ENCODE measurements at places on chromosomes 3 and 15. TPM values are rescaled to one million over a fixed set of nuclear protein-coding genes. Genes with fewer than 3 reads are reported as not detected.
A peak's percentile ranks its signal among the peaks of the same experiment; 100 is the strongest.

DNA sequence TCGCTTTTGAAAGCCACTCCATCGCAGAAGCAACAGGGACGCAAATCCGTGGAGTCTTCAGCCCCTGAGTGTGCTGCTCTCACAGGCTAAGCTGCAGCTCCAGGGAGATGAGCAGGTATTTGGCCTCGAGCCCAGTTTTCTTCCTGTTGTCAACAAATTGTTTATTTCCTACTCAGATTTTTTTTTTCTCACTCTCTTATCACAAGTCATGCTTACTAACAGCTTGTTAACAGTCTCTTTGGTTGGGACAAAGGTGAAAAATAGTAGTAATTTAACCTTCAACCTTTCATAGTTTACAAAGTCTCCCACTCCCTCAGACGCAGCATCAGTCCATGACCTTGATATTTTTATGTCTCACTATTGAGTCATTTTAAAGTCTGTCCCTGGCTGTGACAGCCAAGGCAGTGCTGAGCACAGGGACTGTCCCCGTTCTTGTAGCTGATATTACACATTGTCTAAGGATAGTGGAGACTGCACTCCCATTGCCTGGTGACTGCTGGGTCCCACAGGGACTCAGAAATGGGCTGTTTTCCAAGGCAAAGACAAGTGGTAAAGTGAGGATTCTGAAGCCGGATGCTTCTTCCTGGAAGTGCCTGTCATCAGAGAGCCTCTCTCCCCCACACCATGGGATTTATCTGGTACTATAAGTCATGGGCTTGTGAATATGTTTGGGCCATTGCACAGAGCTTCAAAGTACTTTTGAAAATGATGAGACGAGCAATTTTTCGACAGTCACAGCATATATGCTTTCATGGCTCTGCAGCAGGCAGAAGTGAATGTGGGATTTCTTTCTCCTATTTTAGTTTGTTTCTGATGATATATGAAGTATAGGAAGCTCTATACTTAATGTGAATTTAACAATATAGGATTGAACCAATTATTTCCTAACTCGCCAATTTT is 59.8 kb upstream of the UNC13C start:
- no peak overlapping the region for H3K27ac ChIP-seq
- no peak overlapping the region for H3K4me3 ChIP-seq
- H3K4me1 ChIP-seq, result no peaks in the 10 kb centered on the region
- H3K36me3 ChIP-seq, result no peaks in the 10 kb centered on the region

- peaks cover 10% of the 10 kb centered on the region for H3K4me1 ChIP-seq
- no peak overlapping the region for H3K4me3 ChIP-seq
- no peak overlapping the region for H3K27ac ChIP-seq
Observed at GRCh38 chr3:39294446-39295183, 14.8 kb upstream of the CX3CR1 start.

- no peak overlapping the region for H3K4me3 ChIP-seq
- H3K4me1 ChIP-seq, result peaks cover 23% of the 10 kb centered on the region
Observed at GRCh38 chr3:158460926-158461325, 110.1 kb upstream of the MLF1 start.

GRCh38 chr15:35648941-35649340 is 103.0 kb upstream of the DPH6 start:
- no peaks in the 10 kb centered on the region for H3K27me3 ChIP-seq
- no peak overlapping the region for H3K4me3 ChIP-seq
- no peak overlapping the region for H3K27ac ChIP-seq
- no peaks in the 10 kb centered on the region for H3K4me1 ChIP-seq

GRCh38 chr3:127682561-127682960 is 9.8 kb downstream of the ABTB1 start:
- H3K27me3 ChIP-seq, result no peaks in the 10 kb centered on the region
- no peaks in the 10 kb centered on the region for H3K36me3 ChIP-seq
- H3K4me1 ChIP-seq, result no peaks in the 10 kb centered on the region
- no peak overlapping the region for H3K27ac ChIP-seq

DNA sequence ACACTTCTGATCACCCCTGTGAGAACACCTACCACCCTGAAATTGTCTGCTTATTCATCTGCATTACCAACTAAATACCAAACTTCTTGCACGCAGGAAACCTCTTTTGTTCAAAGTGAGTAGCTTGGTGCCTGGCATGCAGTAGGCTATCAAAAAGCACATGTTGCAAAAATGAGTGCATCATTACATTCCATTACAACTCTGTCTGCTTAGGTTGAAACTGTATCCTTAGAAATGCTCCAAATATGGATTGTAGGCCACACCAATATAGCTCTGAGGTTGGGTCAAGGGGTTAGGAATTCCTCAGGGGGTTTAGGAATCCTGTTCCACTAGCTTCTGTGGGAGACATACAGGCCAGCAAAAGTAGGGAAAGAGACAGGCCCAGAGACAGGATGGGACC is 107.2 kb downstream of the THRB start:
- no peak overlapping the region for H3K27ac ChIP-seq
- H3K4me1 ChIP-seq, result no peaks in the 10 kb centered on the region
- no peaks in the 10 kb centered on the region for H3K36me3 ChIP-seq
- no peak overlapping the region for H3K4me3 ChIP-seq

GRCh38 chr3:33391255-33391995 is 48.8 kb downstream of the UBP1 start:
- no peak for DNase-seq
- peaks cover 58% of the 10 kb centered on the region for H3K36me3 ChIP-seq
- peaks cover 13% of the 10 kb centered on the region for H3K4me1 ChIP-seq
- peak overlapping the region; percentile 75 for H3K27ac ChIP-seq
- H3K27me3 ChIP-seq, result no peaks in the 10 kb centered on the region
- H3K4me3 ChIP-seq, result no peak overlapping the region

DNA sequence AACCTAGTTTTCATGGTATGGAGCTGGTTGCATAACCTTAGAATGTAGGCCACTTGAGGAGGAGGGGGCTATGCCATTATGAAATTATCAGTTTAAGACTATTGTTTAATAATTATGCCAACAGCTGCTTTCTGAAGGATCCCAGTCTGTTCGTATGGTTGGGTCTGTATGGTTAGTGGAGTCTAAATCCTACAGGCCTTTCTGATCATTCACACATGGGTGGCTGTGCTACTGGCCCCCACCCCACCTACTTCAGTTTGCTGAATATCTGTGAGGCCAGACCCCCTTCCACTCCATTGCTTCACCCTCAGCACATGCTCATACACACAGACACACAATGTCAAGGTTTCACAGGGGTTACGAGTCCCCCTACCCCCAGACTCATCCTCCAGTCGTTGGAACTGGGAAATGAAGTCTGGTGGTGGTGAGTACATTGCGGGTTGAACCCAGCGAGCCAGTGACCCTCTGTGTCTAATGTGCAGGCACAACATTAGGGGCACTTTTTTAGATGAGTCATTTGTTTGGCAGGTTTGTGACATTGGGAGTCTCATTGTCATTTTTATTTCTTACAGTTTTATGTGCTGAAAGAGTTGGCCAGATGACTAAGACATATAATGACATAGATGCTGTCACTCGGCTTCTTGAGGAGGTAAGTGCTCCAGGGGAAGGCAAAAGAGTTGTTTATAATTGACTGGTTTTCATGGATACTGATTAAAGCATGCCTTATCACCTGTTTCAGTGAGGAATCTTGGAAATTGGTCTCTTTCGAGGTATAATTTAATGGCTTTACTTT is 85.3 kb downstream of the TRAK1 start:
- H3K27me3 ChIP-seq, result no peaks in the 10 kb centered on the region
- H3K4me3 ChIP-seq, result no peak overlapping the region
- no peak for DNase-seq
- H3K27ac ChIP-seq, result peak overlapping the region; percentile 40
- H3K4me1 ChIP-seq, result peaks cover 62% of the 10 kb centered on the region

DNA sequence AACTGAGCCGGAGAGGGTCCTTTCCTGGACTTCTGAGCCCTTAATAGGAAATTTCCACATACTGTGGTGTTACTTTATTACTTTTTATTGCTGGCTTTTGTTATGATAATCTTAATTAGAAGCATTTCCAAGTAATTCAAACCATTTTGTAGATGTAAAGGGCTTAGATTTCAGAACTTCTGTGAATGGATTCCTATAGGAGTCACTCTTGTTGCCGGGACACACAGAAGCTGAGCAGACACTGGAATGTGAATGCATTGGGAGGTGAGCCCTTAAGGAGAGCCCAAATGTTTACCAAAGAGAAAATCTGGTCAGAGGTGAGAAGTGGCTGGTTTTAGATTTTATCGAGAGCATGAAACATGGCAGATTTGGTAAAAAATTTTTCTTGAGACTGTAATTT is 87.4 kb downstream of the FNDC3B start:
- no peaks in the 10 kb centered on the region for H3K27me3 ChIP-seq
- peaks cover 93% of the 10 kb centered on the region for H3K4me1 ChIP-seq
- peak overlapping the region; percentile 76 for H3K27ac ChIP-seq
- H3K36me3 ChIP-seq, result peaks cover 92% of the 10 kb centered on the region
- H3K4me3 ChIP-seq, result peak overlapping the region; percentile 7

GRCh38 chr15:77143616-77144015 is 72.7 kb upstream of the TSPAN3 start:
- no peak for DNase-seq
- no peaks in the 10 kb centered on the region for H3K27me3 ChIP-seq
- H3K4me1 ChIP-seq, result peaks cover 48% of the 10 kb centered on the region
- H3K36me3 ChIP-seq, result peaks cover 11% of the 10 kb centered on the region
- peak overlapping the region; percentile 94 for H3K27ac ChIP-seq

GRCh38 chr3:38108649-38109579 is 28.0 kb downstream of the ACAA1 start:
- no peak for DNase-seq
- H3K27ac ChIP-seq, result no peak overlapping the region
- no peak overlapping the region for H3K4me3 ChIP-seq

- no peak overlapping the region for H3K27ac ChIP-seq
- H3K27me3 ChIP-seq, result no peaks in the 10 kb centered on the region
- H3K4me3 ChIP-seq, result no peak overlapping the region
- peaks cover 19% of the 10 kb centered on the region for H3K4me1 ChIP-seq
- H3K36me3 ChIP-seq, result no peaks in the 10 kb centered on the region
Observed at GRCh38 chr15:80006946-80007345, 36.0 kb upstream of the BCL2A1 start.

DNA sequence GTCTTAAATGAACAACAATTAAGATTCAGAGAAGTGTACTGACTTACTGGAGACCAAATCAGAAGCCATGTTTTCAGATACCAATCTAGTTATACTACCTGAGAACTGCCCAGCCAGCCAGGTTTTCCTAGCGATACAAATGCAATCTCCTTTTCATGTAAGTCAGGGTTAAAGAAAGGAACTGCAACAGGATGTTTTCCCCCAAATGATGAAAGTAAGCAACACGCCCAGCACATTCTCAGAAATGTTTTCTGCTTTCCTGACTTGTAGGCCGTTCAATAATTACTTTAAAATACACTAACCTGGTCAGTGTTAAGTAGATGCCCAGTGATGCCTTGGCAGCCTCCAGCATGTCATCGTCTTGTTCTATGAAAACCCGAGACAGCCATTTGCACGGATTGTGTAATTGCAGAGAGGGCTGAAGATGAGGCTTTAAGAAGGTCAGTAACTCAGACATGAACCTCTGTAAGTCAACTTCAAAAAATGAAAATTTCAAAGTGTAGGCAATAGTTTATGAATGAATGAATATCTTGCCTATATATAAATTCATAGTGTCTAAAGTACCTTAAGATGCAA is 30.3 kb downstream of the LINS1 start:
- no peaks in the 10 kb centered on the region for H3K27me3 ChIP-seq
- H3K27ac ChIP-seq, result no peak overlapping the region
- DNase-seq, result no peak
- peaks cover 17% of the 10 kb centered on the region for H3K36me3 ChIP-seq
- no peak overlapping the region for H3K4me3 ChIP-seq

GRCh38 chr15:57827021-57827420 is 120.5 kb downstream of the POLR2M start:
- DNase-seq, result peak; percentile 6
- no peak overlapping the region for H3K27ac ChIP-seq
- H3K4me3 ChIP-seq, result no peak overlapping the region
- H3K4me1 ChIP-seq, result peaks cover 8% of the 10 kb centered on the region
- no peaks in the 10 kb centered on the region for H3K36me3 ChIP-seq

- no peak overlapping the region for H3K4me3 ChIP-seq
- H3K27me3 ChIP-seq, result no peaks in the 10 kb centered on the region
- H3K27ac ChIP-seq, result no peak overlapping the region
- no peaks in the 10 kb centered on the region for H3K36me3 ChIP-seq
- no peaks in the 10 kb centered on the region for H3K4me1 ChIP-seq
Observed at GRCh38 chr3:42741796-42742195, 31.3 kb downstream of the CCDC13 start.

- H3K27ac ChIP-seq, result no peak overlapping the region
- DNase-seq, result no peak
- no peaks in the 10 kb centered on the region for H3K4me1 ChIP-seq
Observed at GRCh38 chr3:123949641-123950040, 11.4 kb downstream of the CCDC14 start.

- peaks cover 61% of the 10 kb centered on the region for H3K4me1 ChIP-seq
- H3K27me3 ChIP-seq, result no peaks in the 10 kb centered on the region
- DNase-seq, result no peak
- H3K4me3 ChIP-seq, result peak overlapping the region; percentile 85
Observed at GRCh38 chr3:172751175-172751704, 714 bp downstream of the ECT2 start.

GRCh38 chr15:41893422-41894250 is at the start of gene SPTBN5:
TSS of gene SPTBN5 (minus strand) at chr15:41894053. CDS start at chr15:41893497, 556 bp downstream.
- peaks cover 7% of the 10 kb centered on the region for H3K36me3 ChIP-seq
- DNase-seq, result peak; percentile 13
- no peaks in the 10 kb centered on the region for H3K27me3 ChIP-seq
- H3K4me3 ChIP-seq, result peak within 1 kb of the TSS; percentile 54

- H3K27me3 ChIP-seq, result no peaks in the 10 kb centered on the region
- H3K27ac ChIP-seq, result peak overlapping the region; percentile 30
- H3K36me3 ChIP-seq, result peaks cover 38% of the 10 kb centered on the region
- peaks cover 63% of the 10 kb centered on the region for H3K4me1 ChIP-seq
- H3K4me3 ChIP-seq, result no peak overlapping the region
Observed at GRCh38 chr3:190522621-190523222, 8.8 kb downstream of the IL1RAP start.

DNA sequence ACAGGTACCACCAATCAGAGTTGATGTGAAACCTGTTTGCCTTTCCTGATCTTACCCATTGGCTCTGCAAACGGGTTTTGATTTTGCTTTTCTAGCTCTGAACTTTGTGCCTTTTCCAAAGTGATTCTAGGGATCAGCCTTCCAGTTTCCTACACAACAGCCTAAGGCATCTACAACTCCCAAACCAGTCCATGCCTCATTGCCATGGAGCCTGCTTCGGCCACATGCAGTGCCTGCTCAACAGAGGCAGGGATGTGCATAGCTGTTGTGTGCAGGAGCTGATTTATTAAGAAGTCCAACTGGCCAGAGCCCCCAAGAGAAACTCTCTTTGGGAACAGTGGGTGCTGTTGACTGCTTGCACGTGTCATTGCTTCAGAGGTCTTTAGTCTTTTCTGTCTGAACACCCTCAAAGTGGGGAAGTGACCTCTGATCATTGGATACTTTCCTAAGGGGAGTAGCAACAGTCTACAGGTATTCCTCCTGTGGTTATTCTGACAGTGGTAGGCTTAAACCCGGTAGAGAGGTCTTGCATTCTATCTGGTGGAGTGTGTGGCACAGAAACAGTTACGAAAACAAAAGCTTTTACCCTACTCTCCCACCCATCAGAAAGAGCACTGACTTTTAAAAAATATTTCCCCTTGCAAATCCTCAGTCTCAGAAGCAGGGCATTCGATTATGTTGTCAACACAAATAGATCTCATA is 36.6 kb upstream of the THSD4 start:
- H3K27me3 ChIP-seq, result no peaks in the 10 kb centered on the region
- no peaks in the 10 kb centered on the region for H3K36me3 ChIP-seq
- H3K4me3 ChIP-seq, result no peak overlapping the region
- DNase-seq, result no peak
- peaks cover 13% of the 10 kb centered on the region for H3K4me1 ChIP-seq

Gene NCEH1
- 163 TPM for total RNA-seq

Gene C3orf85
- not detected for total RNA-seq

Gene SAXO2
- 1.9 TPM for total RNA-seq

Gene CLRN1
- total RNA-seq, result not detected

Gene PPCDC
- 24.4 TPM for total RNA-seq

Gene BCHE
- total RNA-seq, result 1.3 TPM

Gene ZPLD1
- total RNA-seq, result 0.64 TPM

Gene DIPK2A
- 39.4 TPM for total RNA-seq

Gene MBD4
- 52.3 TPM for total RNA-seq

Gene SORD
- 39.1 TPM for total RNA-seq

Gene ZNF860
- total RNA-seq, result 7.5 TPM

Gene HEG1
- 0.97 TPM for total RNA-seq
